ENCODE measurements at places on chromosomes 11 and 22.

- DNase-seq: no peak
Measured at GRCh38 chr22:19016081-19016766, 80.1 kb upstream of the PRODH start.

DNA sequence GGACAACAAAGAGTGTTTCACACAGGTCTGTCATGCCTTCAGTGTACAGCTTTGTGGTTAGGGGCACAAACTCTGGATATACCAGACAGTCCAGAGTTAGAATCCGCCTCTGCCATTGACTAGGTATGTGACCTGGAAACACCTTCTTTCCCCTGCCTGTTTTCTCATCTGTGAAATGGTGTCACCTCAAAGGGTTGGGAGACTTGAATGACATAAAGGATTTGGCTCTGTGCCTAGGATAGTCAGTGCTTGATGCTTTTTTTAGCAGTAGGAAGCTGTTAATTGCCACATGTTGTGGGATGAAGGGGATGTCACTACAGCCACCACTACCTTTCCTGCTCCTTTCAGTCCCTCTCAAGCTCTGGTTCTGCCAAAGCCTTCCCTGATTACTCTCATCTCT, 17.4 kb upstream of the LRRC55 start:
- no peak for DNase-seq

DNA sequence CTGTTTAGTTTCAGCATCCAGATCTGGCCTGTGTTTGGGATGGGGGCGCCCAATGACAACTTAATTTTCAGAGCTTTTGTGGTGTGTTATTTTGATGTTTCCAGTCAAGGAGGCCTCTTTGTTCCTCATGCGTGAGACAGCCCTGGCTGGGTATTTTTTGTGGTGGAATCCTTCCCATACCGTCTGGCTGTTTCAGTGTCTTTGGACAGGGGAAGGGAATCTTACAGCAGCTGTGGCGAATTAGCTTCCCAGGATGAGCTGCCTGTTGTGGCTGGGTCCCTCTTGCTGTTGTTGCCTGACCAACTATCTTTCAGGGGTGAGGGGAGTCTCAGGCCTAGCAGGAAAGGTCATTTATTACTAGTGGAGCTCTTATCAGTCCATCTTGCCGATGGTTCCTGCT, 138.8 kb downstream of the ARHGAP20 start:
- DNase-seq: peak; percentile 21

DNA sequence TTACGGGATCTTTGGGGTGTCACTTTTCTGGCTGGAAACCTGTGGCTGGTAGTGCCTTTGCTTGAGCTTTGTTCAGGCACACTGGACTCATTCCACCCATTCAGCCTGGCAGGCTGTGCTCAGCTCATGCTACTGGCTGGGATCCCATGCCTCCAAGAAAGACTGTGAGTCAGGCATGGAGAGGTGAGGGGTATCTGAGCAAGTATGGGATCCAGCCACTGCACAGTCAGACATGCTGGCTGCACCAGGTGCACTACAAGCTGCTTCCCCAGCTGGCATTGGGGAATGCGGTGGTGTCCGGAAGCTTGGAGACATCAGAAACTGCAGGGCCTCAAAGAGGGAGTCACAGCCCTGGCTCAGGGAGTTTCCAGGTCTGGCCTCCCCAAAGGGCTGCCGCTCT, 12.0 kb upstream of the MED17 start:
- no peak for DNase-seq

DNA sequence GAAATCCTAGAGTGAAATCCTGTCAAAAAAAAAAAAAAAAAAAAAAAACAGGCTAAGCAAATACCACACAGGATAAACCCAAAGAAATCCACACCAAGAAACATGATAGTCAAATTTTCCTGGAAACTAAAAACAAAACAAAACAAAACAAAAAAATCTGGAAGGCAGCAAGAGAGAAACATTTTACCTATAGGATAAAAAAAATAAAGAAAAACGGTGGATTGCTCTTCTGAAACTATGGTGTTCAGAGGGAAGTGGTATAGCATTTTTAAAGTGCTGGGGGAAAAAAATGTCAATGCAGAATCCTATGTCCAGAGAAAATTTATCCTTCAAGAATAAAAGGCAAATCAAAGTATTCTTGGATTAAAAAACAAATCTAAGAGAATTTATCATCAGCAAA, 41.6 kb upstream of the CBX7 start:
- no peak for DNase-seq

DNA sequence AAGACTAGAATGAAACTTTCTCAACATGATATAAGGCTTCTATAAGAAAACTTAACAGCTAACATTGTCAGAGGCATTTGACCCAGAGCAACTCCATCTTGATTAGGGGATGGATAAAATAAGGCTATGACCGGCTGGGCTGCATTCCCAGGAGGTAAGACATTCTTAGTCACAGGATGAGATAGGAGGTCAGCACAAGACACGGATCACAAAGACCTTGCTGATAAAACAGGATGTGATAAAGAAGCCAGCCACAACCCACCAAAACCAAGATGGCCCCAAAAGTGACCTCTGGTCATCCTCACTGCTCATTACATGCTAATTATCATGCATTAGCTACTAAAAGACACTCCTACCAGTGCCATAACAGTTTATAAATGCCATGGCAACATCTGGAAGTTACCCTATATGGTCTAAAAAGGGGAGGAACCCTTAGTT, 135.2 kb downstream of the TTC28 start:
- DNase-seq: no peak

GRCh38 chr11:17165247-17165890, 42.4 kb downstream of the PIK3C2A start:
- DNase-seq: no peak

- no peak for DNase-seq
Measured at GRCh38 chr11:125256541-125257189, 92.1 kb downstream of the PKNOX2 start.

- no peak for DNase-seq
Measured at GRCh38 chr22:27647540-27647939, 154.0 kb downstream of the MN1 start.

DNA sequence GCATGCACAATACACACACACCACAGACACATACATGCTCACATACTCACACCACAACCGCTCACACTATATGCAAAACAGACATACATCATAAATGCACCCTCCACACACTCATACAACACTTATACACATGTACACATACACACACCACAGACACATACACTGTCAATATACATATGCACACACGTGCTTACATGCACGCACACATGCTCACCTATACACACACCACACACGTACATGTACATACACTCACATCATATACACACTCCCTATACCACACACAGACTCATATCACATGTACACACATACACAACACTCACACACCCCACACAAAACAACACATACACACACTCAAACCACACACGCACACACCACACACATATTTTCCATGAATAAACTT, 885.3 kb downstream of the TBC1D22A start:
- no peak for DNase-seq

DNA sequence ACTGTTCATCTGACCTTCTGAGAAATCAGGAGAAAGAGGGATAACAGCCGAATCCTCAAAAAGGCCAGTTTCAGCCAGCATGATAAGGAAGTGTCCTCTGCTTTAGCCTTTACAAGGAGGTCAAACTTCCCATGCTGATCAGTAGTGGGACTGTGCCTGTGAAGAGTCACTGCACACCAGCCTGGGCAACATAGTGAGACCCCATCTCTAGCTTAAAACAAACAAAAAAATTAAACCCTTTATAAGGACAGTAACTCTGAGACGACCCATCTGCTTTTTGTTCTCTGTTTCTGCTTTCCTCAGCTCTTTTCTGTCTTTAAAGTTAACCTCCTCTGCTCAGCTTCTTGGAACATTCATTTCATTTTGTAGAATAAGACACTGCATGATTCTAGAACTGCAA, 49.7 kb downstream of the SCGB1A1 start:
- no peak for DNase-seq

DNA sequence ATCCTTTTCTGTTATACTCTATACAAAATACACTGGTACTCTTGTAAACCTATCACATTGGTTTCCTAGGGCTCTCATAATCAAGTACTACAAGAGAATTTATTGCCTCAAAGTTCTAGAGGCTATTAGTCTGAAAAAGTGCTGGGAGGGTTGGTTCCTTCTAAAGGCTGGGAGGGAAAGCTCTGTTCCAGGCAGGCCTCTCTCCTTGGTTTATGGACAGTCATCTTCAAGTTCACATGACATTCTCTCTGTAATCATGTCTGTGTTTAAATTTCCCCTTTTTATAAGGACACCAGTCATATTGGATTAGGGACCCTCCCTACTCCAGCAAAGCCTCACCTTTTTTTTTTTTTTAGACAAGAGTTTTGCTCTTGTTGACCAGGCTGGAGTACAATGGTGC, 9.1 kb downstream of the SLC36A4 start:
- DNase-seq: no peak

DNA sequence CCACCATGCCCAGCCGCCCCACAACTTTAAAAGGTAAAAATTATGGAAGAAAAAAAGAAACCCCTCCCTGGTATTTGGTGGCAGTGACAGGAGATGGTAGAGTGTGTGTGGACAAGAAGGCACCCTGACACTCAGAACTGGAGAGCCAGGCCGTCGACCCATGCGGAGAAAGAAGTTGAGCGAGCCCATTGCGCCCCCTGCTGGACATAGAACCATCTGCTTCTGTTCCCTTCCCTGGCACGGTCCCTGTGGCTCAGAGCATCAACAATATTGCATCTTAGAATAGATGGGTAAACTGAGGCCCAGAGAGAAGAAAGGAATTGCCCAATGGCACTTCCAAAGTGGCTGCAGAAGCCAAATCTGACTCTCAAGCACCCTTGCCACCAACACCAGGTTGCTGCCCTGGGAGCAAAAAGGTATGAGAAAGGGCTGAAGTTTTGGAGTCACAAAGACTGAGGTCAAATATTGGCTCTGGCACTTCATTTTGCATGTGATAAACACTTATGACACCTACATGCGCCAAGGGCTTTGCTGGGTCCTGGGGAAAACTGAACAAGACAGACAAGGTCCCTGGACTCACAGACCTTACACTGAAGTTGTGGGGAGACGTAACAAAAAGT, 8.6 kb downstream of the MRPL11 start:
- DNase-seq: peak; percentile 68

DNA sequence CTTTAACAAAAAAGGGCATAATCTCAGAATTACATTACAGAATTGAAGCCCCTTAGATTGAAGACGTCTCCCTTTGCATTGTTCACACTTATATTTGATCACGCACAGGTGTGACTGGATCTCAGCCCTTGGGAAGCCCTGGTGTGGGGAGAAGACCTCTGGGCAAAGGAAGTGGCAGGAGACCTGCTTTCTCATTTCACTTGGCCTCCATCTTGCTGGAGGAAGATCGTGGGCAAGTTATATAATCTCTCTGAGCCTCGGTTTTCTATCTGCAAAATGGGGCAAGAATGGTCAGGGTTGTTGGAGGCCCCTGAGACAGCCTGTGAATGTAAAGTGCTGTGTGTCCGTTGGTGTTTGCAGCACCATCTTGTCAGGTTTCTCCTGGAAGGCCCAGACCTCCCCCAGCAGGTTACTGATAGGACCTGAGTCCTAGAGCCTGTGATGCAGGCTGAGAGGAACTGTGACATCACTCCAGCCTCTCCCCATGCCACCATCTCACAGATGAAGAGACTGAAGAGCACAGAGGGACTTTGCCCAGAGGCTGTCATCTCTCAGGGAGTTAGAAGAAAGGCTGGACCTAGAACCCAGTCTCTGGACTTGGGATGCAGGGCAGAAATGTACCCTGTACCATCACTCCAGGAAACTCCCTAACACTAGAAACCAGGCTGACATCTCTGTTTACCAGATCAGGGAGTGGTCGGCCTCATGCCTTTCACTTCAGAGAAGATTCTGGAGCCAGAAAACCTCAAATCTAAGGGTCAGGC, 1.1 kb upstream of the APOA1 start:
- DNase-seq: no peak

DNA sequence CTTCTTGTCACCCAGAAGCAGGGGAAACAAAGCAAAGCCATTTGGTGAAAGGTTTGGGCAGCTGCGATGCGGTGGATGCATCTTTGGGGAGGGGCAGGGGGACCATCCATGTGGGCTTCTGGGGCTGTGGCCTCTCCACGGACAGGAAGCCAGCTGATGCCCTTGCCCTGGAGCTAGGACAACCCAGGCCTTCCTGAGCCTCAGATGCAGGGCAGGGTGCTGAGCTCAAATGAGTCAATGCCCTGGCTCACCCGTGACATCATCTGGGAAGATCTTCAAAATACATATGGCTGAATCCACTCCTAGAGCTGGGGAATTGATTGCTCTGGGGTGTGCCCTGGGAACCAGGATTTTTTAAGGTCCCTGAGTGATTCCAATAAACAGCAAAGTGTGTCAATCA, 1418.2 kb downstream of the TBC1D22A start:
- no peak for DNase-seq

- no peak for DNase-seq
Measured at GRCh38 chr11:34616086-34616485, 4.8 kb upstream of the EHF start.

GRCh38 chr11:62560566-62561103, 13.1 kb downstream of the EEF1G start:
- DNase-seq: peak; percentile 99

- peak; percentile 91 for DNase-seq
Measured at GRCh38 chr22:27135031-27135981, 477.9 kb downstream of the MIAT start.

DNA sequence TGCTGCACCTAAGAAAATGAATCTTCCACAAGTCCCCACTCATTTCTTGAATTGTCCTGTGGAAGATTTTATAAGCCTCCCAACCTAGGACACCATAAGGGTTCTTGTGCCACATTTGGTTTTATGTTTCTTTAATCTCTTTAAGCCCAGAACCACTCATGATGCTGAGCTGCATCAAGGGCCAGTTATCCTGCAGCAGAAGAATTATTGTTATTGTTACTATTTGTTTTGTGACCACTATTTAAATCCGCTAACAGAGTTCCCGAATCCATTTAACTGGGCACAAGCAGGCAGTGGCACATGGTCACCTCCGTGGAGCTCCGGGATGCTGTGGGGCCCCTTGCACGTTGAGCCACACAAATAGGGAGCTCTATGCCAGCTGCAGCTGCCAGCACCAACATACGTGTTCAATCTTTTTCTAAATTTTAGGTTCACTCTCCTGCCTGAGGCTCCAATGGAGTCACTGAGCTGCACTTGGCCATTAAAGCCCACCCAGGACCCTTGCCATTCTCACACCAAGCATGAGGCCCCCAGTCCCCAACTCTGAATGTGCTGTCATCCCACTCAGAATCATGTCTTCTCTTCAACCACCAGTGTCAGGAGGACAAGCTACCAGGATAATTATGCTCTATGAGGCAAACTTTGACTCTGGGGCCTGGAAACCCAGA, 60.6 kb downstream of the DGCR2 start:
- no peak for DNase-seq

DNA sequence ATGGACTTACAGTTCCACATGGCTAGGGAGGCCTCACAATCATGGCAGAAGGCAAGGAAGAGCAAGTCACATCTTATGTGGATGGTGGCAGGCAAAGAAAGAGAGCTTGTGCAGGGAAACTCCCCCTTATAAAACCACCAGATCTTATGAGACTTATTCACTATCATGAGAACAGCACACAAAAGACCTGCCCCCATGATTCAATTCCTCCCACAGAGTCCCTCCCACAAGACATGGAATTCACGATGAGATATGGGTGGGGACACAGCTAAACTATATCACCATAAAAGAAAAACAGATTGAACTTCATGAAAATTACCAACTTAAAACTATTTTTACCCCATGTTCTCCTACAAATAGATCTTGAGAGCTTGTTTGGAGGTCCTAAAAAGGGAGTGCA, 19.6 kb downstream of the ENTHD1 start:
- no peak for DNase-seq
